ENCODE measurements at places on chromosomes 2 and 18.
A peak's percentile ranks its signal among the peaks of the same experiment; 100 is the strongest.

- DNase-seq = no peak
Observed at GRCh38 chr2:26618611-26619010, 22.6 kb downstream of the CIB4 start.

DNA sequence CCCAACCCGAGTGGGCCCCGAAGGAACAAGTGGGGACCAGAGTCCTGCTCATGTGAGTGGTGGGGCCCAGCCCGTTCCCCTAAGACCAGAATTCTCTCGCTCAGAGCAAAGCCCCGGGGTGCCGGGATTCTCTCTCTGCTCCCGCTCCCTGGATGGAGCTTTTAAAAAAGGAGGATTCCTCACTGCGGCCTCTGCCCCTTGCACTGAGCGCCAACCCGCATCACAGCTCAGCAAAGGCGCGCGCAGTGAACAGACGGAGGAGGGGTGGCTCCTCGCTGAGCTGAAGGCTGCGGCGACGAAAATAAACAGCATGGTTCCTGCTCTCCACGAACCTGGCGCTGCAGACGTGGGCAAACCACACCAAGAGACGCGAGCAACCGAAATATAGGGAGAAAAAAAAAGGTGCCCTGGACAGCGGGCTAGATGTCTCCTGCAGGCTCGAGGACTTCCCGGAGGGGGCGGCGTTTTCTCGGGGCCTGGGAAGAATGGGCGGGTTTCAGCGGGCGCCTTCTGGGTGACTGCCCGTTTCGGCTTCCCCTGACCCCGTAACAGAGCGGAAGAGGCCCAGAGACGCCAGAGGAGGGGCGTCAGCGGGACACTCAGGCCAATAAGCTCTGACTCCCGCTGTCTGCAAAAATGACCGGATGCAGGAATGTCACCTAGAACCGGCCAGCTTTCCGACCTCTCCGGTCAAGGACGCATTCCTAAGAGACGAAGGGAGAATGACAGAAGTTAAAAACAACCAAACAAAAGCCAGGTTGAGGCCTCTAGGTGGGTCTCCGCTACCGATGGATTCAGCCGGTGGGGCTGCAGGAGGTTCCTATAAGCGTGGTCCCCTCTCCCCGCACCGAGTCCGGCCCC, 819 bp upstream of the KLF11 start:
- no peak for DNase-seq

DNA sequence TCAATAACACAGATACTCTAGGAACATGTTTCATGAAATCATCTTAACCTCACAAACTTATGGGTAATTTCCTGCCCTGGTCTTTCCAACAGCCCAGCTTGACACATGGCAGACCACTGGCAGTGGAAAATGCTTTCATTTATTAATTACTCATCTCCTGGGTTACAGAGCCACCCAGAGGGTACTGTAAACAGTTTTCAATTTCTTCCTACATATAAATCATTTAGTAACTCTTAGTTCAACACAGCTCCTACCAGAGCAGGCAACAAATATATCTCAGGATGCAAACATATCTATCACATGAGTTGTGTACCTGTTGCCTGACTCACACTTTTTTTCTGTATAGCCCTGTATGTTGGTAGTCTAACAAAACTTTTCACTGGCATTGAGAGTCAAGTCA, 99.2 kb upstream of the VRK2 start:
- peak; percentile 14 for DNase-seq

DNA sequence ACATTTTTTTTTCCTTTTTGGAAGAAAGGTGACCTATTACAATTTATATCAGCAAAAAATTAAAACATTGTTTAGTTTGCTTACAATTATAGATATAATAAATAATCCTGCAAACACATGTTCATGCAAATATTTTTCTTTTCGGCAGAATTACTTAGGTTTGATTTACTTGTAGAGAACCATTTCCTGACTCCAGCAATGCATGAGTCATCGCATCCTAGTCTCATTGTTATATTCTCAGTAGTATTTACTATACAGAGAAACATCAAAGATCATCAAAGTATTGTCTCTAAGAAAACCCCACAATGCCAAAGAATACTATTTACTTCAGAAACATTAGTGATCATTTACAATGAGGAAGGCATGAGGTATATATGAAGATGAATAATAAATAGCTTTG, 40.4 kb upstream of the MTIF2 start:
- DNase-seq = no peak

- no peak for DNase-seq
Observed at GRCh38 chr18:10100941-10101701, 187.3 kb downstream of the VAPA start.

- no peak for DNase-seq
Observed at GRCh38 chr2:236828820-236829219, 256.9 kb upstream of the COPS8 start.

DNA sequence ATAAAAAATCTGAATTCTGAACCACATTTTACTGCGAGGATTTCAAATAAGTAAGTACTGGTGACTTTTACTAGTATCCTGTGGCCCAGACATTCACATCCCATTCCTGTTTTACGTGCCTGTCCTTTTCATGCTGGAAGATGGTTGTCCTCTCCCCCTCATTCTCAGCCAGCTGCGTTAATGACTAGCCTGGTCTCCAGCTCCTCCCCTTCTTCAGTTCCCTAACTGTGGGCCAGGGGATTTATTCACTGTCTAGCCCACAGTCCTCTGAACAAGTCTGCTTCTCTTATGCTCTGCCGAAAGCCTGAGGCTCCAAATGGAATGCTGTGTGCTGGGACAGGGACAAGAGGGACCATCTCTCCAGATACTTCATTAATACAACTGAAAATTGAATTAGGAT, 373.9 kb downstream of the PTPRM start:
- DNase-seq = peak; percentile 13

DNA sequence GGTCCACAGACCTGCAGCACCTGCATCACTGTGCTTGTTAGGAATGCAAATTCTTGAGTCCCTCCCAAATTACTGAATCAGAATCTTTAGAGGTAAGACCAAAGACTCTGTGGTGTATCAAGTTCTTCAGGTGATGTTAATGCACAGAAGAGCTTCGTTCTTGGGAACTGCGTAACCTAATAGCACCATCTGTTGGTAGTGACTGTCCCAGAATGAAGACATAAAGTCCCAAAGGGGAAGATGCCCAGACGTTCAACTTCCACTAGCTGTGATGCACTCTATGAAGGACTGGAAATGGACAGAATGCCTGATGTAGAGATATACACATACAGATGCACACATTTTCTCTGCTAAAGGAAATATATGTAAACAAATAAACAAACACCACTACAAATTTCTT, 576.0 kb downstream of the LRP1B start:
- DNase-seq = peak; percentile 81

DNA sequence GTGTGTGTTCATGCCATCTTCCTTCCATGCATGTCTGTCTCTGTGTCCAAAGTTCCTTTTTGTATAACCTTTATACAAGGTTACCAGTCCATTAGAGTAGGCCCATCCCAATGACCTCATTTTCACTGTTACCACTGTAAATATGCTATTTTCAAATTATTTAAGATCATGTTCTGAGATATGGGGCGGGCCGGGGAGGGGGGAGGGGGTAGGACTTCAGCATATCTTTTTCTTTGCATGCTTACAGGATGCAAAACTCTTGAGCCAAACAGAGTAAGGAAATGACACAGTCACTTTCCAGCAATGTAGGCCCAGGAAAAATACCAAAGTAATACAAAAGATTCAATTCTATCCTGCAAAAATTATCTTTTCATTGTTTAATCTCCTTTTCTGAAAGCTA, 124.1 kb upstream of the HNRNPA3 start:
- no peak for DNase-seq

- DNase-seq = no peak
Observed at GRCh38 chr2:34254272-34254878, 655.3 kb upstream of the FAM98A start.

GRCh38 chr2:174121175-174121574, 127.2 kb downstream of the OLA1 start:
- DNase-seq = no peak

GRCh38 chr2:129334128-129334527, 645.3 kb upstream of the RAB6C start:
- DNase-seq = no peak

DNA sequence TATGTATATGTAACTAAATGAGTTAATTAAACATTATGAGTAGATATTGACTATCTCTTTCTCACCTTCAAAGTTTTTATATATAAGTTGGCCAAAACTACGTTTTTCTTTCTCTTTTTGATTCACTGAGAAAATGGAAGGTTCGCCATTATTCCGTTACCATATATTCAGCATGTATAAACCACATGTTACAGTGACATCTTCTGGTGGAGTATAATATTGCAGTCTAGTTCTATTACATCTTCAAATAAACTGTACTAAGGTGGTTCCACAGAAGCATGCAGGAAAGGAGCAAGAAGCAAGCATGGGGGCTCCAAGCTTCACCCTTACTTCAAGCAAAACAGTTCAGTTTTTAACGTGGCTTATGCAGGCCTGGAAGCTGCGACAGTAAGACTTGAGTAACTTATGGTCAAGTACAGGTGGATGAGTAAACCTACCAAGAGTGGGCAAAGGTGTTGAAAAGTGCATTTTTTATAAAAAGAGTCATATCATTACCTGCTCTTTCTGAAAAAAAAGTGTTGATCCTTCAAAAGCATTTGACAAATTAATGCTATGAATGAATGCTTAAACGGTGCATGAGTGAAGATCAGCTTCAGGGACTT, 129.8 kb upstream of the RAB6C start:
- peak; percentile 85 for DNase-seq
